ENCODE measurements at places on chromosomes 7 and 10.

DNA sequence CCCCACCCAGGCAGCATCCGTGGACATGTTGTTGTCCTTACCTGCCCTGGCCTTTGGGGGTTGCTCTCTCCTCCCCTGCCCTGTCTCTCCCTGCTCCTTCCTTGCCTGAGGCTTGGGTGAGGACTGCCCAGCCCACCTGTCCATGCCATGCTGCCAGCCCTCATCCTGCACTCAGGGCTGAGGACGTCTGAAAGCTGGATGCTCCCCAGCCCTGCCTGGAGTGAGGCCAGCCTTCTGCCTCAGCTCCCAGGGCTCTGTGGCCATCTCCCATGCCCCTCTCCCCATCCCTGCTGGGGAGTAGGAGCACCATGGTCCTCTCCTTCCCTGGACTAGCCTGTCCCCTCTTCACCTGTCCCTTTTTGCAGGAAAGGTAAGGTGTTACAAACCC, 68.4 kb downstream of the RAMP3 start:
- no peak for DNase-seq

GRCh38 chr10:127196282-127197153, at the start of gene INSYN2A:
INSYN2A (minus strand) TSS chr10:127196591; CDS start chr10:127176395, 20,196 bp downstream.
- no peak for DNase-seq

GRCh38 chr10:19658131-19658530, 158.1 kb upstream of the PLXDC2 start:
- DNase-seq, result no peak

DNA sequence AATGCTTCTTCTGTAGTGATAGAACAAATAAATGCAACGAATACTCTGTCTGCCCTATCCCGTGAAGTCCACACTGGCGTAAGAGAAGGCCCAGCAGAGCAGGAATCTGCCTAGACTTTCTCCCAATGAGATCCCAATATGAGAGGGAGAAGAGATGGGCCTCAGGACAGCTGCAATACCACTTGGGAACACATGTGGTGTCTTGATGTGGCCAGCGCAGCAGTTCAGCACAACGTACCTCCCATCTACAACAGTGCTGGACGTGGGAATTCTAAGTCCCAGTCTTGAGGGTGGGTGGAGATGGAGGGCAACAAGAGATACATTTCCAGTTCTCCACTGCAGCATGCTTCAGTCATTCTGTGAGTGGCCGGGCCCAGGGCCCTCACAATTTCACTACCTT, 45.8 kb downstream of the FIGNL1 start:
- no peak for DNase-seq

DNA sequence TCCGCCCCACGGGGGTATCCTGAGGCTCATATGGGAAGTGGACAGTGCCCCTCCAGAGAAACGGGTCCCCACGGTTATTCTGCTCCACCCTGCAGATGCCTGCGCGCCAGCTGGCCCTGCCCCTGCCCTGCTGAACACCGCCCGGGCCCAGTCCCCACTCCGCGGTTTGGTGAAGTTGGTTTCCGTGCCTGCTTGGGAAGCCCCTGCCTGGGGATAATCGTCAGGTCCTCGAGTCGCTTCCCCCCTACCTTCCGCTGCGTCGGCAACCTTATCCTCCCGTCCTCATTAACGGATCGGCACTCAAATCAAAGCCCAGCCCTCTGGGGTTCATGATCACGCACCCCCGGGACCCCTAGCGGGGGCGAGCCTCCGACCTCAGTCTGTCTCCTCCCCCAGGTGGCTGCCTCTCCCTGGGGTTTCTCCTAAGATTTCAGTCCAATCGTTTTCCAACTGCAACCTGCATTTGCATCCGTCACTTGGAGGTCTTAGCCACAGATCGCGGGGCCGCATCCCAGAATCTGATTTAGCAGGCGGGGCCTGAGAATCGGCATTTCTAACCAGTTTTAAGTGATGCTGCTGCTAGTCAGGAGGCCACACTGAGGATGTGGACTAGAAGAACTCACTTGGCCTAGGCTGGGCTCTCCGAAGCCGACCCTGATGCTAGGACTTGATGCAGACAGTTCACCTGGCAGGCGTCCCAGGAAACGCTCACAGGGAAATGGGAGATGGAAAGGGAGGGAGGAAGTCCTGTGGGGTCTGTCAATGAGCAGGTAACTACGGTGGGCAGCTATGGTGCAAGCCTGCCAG, 27.6 kb downstream of the WDR86 start:
- no peak for DNase-seq

DNA sequence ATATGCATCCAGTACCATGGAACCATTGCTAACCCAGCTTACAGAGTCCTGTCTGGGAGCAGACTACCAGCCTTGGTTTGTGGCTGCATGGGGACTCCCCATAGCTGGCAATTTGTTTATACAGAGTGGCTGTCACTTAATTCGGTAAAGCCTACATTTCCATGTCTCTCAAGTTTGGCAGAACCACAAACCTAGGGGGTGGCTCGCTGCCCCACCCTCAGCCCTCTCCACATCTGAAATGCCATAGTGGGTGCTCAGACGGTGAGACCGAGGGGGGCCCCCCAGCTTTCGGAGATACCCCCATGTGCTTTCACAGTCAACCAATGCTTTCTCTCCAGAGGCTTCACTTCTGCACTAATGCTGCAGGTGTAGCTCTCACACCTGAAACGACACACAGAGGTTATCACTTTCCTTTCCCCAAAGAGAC, 75.5 kb upstream of the KAT6B start:
- no peak for DNase-seq

DNA sequence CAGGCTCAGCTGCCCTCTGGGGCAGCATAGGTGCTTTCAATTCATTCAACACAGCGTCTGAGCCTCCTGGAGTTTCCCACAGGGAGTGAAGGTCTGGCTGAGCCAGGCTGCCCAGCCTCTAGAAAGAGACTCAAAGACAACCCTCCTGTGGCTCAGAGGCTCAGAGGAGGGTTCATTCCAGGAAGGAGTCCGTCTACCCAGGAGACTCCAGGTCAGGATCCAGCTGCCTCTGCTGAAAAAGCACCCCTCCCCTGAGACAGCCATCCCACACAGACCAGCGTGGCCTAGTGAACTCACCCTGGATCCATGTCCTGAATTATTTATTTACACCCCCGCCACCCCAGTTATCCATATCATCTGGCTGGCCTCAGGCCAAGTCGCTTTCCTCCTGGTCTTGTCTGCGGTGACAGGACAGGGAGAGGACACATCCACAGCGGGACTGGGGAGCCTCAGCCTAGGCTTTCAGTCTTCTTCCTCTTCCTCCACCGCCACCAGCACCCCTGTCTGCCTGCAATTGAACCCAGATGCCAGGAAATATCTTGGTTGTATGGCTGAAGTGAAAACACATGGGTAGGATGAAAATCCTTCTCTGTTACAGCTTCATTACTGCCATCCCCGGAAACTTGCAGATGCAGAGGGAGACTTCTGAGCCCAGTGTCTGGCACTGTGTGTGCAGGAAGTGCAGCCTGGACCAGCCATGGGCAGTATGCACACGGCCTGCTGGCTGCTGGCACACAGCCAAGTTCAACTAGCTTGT, 44.0 kb upstream of the COL13A1 start:
- DNase-seq, result no peak

DNA sequence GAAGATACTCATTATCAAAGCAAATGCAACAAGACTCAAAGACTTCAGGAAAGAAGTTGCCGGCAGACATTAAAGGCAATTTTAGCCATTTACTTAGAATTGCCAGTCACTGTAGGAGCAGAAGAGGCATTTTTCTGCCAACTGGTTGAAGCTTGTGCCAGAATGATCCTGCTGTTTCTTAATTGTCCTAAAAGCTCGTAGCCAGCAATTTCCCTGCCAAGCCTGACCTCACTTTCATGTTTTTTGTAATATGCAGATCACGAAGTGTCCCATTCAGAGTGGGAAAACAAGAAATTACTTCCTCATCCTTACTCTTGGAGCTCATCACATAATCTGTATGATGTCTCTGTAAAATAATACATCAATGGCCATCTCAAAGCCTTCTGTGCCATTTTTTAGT, 130.9 kb upstream of the ANKRD1 start:
- DNase-seq, result peak; percentile 22

DNA sequence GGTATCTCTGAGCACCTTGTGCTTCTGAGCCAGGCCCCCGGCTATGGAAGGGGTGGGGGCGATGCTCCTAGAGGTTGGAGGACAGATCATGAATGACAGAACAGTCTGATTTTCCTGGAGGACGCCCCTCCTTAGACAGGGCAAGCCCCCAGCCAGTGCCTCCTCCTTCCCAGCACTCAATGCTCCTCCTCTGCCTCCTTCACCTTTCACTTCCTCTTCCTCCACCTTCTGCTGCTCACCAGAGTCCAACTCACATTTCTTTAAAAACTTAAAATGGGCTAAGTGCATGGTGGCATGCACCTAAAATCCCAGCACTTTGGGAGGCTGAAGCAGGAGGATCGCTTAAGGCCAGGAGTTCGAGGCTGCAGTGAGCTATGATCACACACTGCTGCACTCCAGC, 71.1 kb upstream of the CUX1 start:
- DNase-seq, result no peak

GRCh38 chr7:96931891-96932290, 73.5 kb upstream of the DLX6 start:
- no peak for DNase-seq
